ENCODE measurements at places on chromosomes 2 and 18.

DNA sequence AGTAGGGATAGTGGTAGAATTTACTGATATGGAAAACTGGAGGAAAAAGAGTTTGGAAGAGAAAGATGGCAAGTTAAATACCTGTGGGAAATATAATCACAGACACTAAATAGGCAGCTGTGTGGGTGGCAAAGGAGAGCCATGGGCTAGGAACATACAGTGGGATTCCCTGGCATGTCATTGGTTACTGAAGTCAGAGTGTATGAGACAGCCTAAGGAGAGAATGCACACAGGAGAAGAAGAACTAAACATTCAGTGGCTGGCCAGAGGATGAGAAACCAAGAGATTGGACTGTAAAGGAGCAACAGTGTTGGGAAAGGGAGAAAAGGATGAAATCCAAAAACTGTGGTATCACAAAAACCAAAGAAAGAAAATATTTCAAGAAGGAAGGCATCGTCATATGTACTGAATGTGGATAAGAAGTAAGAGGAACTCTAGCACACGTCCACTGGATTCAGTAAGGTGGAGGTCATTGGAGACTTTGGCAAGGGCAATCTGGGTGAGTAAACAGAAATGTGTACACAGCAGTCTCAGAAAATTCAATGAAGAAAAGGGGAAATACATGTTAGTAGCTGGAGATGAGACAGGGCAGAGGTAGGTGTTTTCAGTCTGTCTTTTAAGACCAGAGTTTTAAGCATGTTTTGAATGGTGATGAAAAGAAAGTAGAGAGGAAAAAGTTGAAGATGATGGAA is 83.3 kb downstream of the SPIRE1 start:
- DNase-seq, result no peak

GRCh38 chr2:144015036-144015435 is 504.9 kb downstream of the ZEB2 start:
- DNase-seq, result no peak

- DNase-seq, result no peak
Observed at GRCh38 chr2:69384618-69385081, 2.4 kb downstream of the GFPT1 start.

DNA sequence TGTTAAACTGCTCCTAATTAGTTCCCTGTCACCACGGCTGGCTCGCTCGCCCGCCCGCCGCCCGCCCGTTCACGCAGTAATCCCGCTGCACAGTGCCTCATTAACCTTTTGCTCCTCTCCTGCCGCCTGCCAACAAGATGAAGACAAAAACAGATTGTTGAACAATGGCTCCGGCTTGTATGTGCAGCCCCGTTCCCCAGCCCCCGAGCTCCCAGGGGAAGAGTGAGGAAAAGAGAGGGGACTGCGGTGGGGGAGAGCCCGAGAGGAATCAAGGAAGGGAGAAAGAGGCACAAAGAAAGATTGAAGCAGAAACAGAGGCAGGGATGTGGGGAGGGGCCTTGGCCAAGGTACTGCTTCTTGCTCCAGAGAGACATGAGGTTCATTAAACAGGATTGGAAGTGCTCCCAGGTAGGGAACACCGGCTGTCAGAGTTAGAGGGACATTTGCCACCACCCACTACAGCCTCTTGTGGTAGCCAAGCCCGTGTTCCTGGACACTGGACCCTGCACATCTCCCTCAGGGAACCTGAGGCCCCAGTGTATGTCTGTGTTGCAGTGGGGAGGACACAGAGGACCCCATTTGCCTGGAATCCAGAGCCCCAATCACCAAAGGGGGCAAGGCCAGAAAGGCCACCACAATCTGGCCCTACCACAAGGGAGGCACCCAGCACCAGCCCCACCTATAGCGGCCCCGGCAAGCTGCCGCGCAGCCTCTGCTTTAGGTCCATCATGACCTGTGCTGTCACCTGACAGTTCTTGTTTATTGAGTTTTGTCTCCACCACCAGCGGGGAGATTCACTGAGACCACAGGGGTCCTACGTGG is 38.1 kb downstream of the EMX1 start:
- DNase-seq, result peak; percentile 79

DNA sequence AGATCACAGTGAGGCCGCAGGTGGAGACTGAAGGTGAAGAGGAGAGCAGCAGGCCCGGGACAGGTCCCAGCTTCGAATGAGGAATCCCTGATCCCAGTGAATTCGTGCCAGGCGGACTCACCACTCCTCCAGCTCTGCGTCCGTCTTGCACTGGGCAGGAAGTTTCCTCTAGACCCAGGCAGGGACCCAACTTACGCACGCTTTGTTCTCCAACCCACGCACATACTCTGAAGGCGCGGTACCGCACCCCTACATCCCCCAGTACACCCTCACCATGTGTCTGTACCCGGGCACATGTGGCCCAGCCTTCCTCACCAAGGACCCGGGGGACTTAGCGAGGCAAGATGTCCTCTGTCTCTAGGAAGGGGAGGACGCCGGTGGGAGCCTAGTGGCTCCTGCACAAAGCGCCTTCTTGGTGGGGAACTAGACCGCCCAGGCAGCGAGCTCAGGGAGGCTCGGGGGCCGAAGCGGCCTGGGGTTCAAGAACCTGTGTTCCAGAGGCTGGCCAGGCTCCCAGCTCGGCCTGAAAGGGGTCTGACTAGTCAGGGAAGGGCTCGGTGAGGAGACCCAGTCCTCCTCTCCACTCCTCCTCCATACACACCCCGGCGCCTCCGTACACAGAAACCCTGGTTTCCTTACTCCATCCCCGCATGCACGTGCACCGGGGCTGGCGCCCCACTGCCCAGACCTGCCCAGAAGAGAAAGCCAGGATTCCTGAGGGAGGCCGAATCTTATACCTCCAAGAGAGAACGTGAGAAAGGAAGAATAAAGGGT is 38.3 kb upstream of the ATP6V1B1 start:
- DNase-seq, result no peak
